Stimulated activated CD4-positive, alpha-beta T cell treated with anti-CD3 and anti-CD28 coated beads, Interleukin-1b, Interleukin-23, amount 100 ng/mL, for 24 hours (primary cell): ENCODE measurements at places on chromosomes 12 and 14.

DNA sequence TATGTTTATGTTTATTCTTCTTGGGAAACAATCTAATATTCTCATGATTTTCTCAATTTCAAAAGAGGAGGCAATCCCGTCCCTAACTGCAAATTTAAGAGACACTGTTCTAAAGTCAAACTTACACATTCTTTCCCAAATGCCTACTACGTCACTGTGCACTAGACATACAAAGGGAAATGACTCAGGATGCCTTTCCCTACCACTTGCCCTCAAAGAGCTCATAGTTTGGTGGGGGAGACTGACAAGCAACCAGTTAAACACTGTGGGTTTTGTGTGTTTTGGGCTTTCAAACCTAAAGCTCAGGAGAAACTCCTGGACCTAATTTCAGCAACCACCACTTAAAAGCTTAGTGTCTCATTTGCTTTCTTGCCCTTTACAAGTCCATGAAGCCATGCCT is 58.4 kb downstream of the ATP2B1 start:
- no peak for DNase-seq

DNA sequence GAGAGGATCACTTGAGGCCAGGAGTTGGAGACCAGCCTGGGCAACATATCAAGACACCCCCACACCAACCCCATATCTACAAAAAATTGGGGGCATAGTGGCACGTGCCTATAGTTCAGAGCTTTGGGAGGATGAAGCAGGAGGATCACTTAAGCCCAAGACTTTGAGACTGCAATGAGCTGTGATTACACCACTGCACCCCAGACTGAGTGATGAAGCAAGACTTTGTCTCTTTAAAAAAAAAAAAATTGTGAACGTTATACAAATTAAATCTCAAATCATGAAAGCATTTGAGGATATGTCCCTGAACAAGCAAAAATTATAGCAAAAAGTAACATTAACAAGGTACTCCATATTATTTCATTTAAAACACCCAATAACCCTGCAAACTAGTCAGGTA is 2.9 kb downstream of the LRP6 start:
- DNase-seq, result no peak

DNA sequence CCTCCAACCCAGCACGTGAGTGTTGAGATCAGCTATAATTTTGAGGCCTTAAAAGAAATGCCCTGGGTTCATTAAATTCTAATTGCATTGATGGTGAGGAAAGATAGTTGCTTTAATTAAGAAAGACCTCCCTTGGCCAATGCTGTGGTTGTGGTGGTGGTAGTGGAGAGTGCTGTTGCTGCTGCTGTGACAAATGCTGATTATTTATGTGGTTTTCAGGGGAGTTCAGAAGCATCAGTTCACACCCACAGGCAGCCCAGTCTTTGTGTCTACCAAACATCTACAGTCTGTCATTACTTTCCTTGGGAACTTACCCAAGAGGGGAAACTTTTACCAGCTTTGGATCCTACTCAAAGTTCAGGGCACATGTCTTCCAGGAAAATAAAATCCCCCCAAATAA is 178.4 kb upstream of the PARP11 start:
- DNase-seq, result no peak

GRCh38 chr12:62069976-62070375 is 190.2 kb upstream of the USP15 start:
- no peak for DNase-seq

DNA sequence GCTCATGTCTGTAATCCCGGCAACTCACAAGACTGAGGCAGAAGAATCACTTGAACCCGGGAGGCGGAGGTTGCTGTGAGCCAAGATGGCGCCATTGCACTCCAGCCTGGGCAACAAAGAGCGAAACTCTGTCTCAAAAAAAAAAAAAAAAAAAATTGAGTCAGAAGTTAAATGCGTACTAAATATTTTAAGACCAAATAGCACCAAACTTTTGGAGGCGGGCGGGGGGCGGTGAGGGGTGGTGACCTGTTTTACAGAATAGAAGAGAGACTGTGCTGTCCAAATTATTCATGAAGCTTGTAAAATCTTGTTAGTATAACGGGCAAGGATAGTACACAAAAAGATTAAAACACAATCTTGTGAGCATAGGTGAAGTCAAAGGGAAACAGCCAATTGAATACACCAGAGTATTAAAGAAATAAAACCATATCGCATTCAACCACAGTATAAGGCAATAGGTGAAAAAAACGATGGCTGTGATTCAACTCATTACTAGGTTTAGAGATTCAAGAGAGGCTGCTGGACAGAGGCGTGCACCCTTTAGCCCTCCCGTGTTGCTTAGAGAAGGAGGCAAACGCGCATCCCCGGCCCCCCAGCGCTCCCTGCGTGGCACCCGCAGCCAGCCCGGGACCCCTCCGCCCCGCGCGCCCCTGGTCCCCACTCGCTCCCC is 571 bp downstream of the ZNF891 start:
- DNase-seq, result peak; percentile 2
